ENCODE measurements at places on chromosomes 5 and 9.

DNA sequence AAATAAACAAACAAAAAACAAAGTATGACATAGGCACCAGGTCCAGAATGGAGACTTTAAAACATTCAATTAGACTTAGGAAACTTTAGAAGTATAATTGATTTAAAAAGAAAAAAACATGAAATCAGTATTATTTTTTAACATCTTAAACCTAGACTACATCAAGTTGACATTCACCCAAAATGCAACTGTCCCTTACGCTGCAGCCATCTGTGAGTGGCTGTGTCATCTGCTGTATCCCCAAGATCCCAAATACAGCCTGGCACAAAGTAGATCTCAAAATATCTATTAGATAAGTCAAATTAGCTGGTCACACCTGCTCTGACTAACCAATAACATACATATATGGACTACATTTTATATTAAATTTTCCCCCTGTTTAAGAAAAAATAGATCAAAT lies 7.8 kb downstream of the TTLL11 start:
- H3K4me3 ChIP-seq: no peak overlapping the region
- H3K4me1 ChIP-seq: no peaks in the 10 kb centered on the region
- H3K27me3 ChIP-seq: no peaks in the 10 kb centered on the region
- no peak overlapping the region for H3K27ac ChIP-seq
- no peak for DNase-seq
- no peaks in the 10 kb centered on the region for H3K36me3 ChIP-seq

DNA sequence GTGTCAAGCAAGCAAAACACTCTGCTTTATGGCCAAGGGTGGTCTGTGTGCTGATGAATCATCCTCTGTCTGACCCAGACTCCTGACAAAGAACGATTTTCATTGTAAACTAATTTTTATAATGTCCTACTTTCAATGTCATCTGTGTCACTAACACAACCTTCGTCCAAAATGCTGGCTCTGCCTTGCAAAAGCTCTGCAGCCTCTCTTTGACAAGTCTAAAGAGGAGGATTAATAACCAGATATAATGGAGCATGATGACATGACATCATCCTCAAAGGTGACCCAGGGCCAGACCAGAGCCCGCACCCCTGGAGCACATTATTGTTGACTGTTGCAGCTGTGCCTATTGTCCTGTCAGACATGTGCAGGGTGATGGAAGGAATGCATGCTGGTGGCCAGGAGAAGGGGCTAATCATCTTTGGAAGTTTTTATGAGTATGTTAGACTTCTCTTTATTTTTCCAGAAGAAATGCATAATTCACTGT lies 589.4 kb downstream of the NR2F1-AS1 start:
- DNase-seq: no peak
- no peaks in the 10 kb centered on the region for H3K36me3 ChIP-seq
- H3K27ac ChIP-seq: no peak overlapping the region
- H3K4me3 ChIP-seq: no peak overlapping the region
- H3K27me3 ChIP-seq: no peaks in the 10 kb centered on the region

GRCh38 chr5:19874811-19875210 lies 113.2 kb downstream of the CDH18 start:
- no peak overlapping the region for H3K27ac ChIP-seq
- no peaks in the 10 kb centered on the region for H3K27me3 ChIP-seq
- H3K4me3 ChIP-seq: no peak overlapping the region
- H3K36me3 ChIP-seq: no peaks in the 10 kb centered on the region
- H3K4me1 ChIP-seq: no peaks in the 10 kb centered on the region

DNA sequence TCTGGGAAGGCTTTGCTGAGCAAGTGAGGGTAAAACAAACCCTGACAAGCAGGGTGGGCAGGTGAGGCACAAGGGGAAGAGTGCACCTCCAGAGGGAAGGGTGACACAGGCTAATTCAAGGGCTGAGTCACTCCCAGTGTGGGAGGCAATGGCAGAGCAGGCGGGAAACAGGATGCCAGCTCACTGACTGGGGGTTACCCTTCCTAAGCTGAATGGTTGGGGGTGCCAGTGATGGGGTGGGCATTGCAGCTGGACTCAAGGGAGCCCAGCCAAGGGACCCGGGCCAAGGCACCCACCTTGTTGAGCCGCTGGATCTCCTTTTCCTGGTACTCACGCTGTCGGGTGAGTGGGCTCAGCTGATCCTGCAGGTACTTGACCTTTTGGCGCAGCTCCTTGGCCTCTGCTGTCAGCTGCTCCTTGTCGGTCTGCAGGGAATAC lies 18.4 kb downstream of the GPX3 start:
- no peaks in the 10 kb centered on the region for H3K27me3 ChIP-seq
- no peaks in the 10 kb centered on the region for H3K4me1 ChIP-seq

DNA sequence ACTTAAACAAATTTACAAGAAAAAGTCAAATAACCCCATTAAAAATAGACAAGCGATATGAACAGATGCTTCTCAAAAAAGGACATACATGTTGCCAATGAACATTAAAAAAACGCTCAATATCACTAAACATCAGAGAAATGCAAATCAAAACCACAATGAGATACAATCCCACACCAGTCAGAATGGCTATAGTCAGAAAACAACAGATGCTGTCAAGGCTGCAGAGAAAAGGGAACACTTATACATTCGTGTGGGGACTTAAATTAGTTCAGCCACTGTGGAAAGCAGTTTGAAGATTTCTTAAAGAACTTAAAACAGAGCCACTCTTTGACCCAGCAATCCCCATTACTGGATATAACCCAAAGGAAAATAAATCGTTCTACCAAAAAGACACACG lies 10.8 kb downstream of the OR13F1 start:
- no peaks in the 10 kb centered on the region for H3K4me1 ChIP-seq
- H3K27ac ChIP-seq: no peak overlapping the region
- no peak overlapping the region for H3K4me3 ChIP-seq
- H3K36me3 ChIP-seq: no peaks in the 10 kb centered on the region
- DNase-seq: no peak
- no peaks in the 10 kb centered on the region for H3K27me3 ChIP-seq

DNA sequence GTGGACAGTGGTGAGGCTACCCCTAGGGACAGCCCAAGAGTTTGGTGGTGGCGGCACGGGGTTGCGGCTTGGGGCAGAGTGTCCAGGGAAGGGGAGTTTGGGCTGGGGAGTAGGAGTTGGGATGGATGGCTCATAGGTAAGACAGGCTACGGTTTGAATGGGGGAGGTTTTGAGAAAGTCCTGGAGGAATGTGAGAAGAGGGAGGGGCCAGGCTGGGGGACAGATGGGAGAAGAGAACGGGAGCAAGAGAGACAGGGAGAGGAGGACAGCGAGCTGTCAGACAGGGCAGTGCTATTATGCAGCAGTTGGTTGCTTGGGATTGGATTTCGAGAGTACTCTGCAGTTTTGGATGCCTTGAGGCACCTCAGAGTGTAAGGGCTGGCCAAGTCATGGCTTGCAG lies 24.5 kb downstream of the PSD2 start:
- no peak for DNase-seq
- H3K27ac ChIP-seq: no peak overlapping the region
- peaks cover 35% of the 10 kb centered on the region for H3K27me3 ChIP-seq
- no peaks in the 10 kb centered on the region for H3K4me1 ChIP-seq
- H3K36me3 ChIP-seq: no peaks in the 10 kb centered on the region

- H3K4me3 ChIP-seq: no peak overlapping the region
- H3K36me3 ChIP-seq: no peaks in the 10 kb centered on the region
- DNase-seq: no peak
- H3K4me1 ChIP-seq: no peaks in the 10 kb centered on the region
Measured at GRCh38 chr5:24314106-24314505, 330.7 kb downstream of the CDH10 start.
